Glutamatergic neuron (in vitro differentiated cells): ENCODE measurements at places on chromosomes 7 and 10. TPM values are rescaled to one million over a fixed set of nuclear protein-coding genes. Genes with fewer than 3 reads are reported as not detected.

NAT16 gene
- total RNA-seq = 2.4 TPM

C7orf33 gene
- total RNA-seq = not detected

ANKRD22 gene
- total RNA-seq = not detected

SLC13A1 gene
- not detected for total RNA-seq

HNRNPH3 gene
- 194 TPM for total RNA-seq

OPALIN gene
- not detected for total RNA-seq

ITGB8 gene
- 19.0 TPM for total RNA-seq

CAMK1D gene
- 29.8 TPM for total RNA-seq

C10orf67 gene
- total RNA-seq = not detected

ERVW-1 gene
- not detected for total RNA-seq

BMPER gene
- total RNA-seq = 16.2 TPM

HMX3 gene
- not detected for total RNA-seq

MLXIPL gene
- total RNA-seq = 0.86 TPM

EFCAB10 gene
- total RNA-seq = not detected

ODAD2 gene
- total RNA-seq = not detected

EGFR gene
- 12.8 TPM for total RNA-seq

RAMP3 gene
- total RNA-seq = not detected

PPP1R3C gene
- 19.4 TPM for total RNA-seq
